A549 treated with DMSO at 1 μM for 4 hours (cell line): ENCODE measurements at places on chromosomes 1 and 21. TPM values are rescaled to one million over a fixed set of nuclear protein-coding genes. Genes with fewer than 3 reads are reported as not detected.

The GNAI3 gene
- 4.7 to 5.9 TPM (median 5.4 TPM) in 5 replicates for total RNA-seq

The FCRL5 gene
- total RNA-seq, result not detected in 5 replicates

The SPRR2G gene
- not detected in 5 replicates for total RNA-seq

The APCS gene
- total RNA-seq, result not detected in 5 replicates

The EPRS1 gene
- 75.9 to 84.4 TPM (median 80.5 TPM) in 5 replicates for total RNA-seq

The GLIS1 gene
- 0.03 to 0.06 TPM (median 0.04 TPM) in 3 of 5 replicates, not detected in the others for total RNA-seq

The ZDHHC18 gene
- 31.5 to 43.2 TPM (median 39.1 TPM) in 5 replicates for total RNA-seq

The TLR5 gene
- total RNA-seq, result 0.05 to 0.45 TPM (median 0.18 TPM) in 4 of 5 replicates, not detected in the other

The CMPK1 gene
- total RNA-seq, result 61.9 to 78.7 TPM (median 69.0 TPM) in 5 replicates

The CD1E gene
- not detected in 5 replicates for total RNA-seq

The OR6K3 gene
- not detected in 5 replicates for total RNA-seq

The SPATA21 gene
- 0.09 to 0.17 TPM (median 0.12 TPM) in 4 of 5 replicates, not detected in the other for total RNA-seq

The NHLH1 gene
- total RNA-seq, result 0.33 to 0.71 TPM (median 0.38 TPM) in 5 replicates

The BARHL2 gene
- not detected in 5 replicates for total RNA-seq

The LCE1F gene
- total RNA-seq, result not detected in 5 replicates

The RGSL1 gene
- total RNA-seq, result not detected in 5 replicates

The HIVEP3 gene
- 2.6 to 3.4 TPM (median 2.9 TPM) in 5 replicates for total RNA-seq

The FAM110D gene
- total RNA-seq, result 0.03 to 0.07 TPM (median 0.04 TPM) in 3 of 5 replicates, not detected in the others

The FMO2 gene
- not detected in 5 replicates for total RNA-seq
